Natural killer cell (primary cell): ENCODE measurements at places on chromosomes 3 and 15. TPM values are rescaled to one million over a fixed set of nuclear protein-coding genes. Genes with fewer than 3 reads are reported as not detected.

DNA sequence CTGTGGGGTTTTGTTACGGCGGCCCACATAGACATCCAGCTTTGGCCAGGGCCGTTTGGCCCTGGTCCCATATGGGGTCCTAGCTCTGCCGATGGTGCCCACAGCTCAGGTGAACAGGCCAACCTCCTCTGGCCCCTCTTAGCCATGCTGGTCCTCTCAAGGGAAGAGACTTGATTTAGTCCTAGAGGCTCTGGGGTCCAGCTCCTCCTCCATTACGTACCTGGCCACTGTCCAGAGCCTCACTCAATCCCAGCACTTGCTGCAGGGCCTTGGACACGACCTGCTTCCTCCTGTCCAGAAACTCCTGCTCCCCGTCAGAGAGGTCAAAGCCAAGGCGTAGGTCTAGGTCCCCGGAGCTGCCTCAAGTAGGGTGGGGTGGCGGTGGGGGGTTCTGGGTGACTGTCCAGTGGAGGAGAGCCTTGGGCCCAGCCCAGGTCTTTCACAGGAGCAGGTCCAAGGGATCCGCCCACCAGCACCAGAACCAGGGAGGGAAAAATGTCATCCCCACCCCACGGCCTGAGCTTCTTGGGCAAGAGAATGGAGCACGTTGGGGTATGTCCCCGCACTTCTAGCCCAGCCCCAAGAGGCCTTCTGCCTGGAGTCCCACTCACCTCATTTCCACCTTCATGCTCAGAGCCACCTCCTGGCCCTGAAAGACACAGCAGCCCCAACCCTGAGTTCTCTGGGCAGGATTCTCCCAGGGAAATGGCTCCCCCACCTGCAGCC is 6.8 kb downstream of the PLA2G4F start:
- H3K4me3 ChIP-seq: no peak overlapping the region
- no peak overlapping the region for H3K27ac ChIP-seq
- H3K36me3 ChIP-seq: no peaks in the 10 kb centered on the region

GRCh38 chr15:41553731-41554130 is 5.3 kb upstream of the TYRO3 start:
- H3K27me3 ChIP-seq: no peaks in the 10 kb centered on the region
- peaks cover 12% of the 10 kb centered on the region for H3K4me1 ChIP-seq
- no peak overlapping the region for H3K4me3 ChIP-seq
- no peak overlapping the region for H3K27ac ChIP-seq

- no peak overlapping the region for H3K4me3 ChIP-seq
- H3K4me1 ChIP-seq: no peaks in the 10 kb centered on the region
- no peaks in the 10 kb centered on the region for H3K36me3 ChIP-seq
- H3K27me3 ChIP-seq: no peaks in the 10 kb centered on the region
- H3K27ac ChIP-seq: no peak overlapping the region
Measured at GRCh38 chr3:157815739-157816138, 290.5 kb downstream of the SHOX2 start.

ERICH6 gene
- total RNA-seq: 0.35 TPM

SELENOT gene
- total RNA-seq: 142 TPM

TMCO5A gene
- total RNA-seq: not detected
